NCI-H69 (cell line): ENCODE measurements at places on chromosomes 12 and 14.
A peak's percentile ranks its signal among the peaks of the same experiment; 100 is the strongest.

- no peak for DNase-seq
Measured at GRCh38 chr14:91968280-91968679, 20.8 kb upstream of the FBLN5 start.

GRCh38 chr12:14880890-14881453, 4.7 kb downstream of the MGP start:
- DNase-seq = no peak

GRCh38 chr12:96238336-96239047, 44.3 kb downstream of the ELK3 start:
- no peak for DNase-seq

GRCh38 chr12:46663318-46663717, 162.5 kb downstream of the SLC38A4 start:
- DNase-seq = peak; percentile 69

DNA sequence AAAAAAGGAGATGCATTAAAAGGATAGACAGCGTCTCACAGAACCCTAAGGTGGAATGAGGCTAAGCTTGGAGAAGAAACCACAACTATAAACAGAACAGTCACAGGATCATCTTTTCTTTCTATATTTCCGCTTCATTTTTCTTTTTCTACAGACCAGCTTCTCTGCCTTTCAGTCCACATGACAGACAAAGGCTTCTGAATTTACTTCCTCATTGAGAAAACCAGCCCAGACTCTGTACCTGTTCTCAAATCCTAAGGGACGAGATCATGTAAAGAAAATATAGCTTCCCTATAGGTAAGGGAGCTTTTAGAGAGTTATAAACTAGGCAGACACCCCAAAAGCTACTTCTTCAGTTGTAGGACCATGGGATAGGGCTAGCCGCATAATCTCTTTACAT, 17.4 kb downstream of the SGPP1 start:
- DNase-seq = no peak

DNA sequence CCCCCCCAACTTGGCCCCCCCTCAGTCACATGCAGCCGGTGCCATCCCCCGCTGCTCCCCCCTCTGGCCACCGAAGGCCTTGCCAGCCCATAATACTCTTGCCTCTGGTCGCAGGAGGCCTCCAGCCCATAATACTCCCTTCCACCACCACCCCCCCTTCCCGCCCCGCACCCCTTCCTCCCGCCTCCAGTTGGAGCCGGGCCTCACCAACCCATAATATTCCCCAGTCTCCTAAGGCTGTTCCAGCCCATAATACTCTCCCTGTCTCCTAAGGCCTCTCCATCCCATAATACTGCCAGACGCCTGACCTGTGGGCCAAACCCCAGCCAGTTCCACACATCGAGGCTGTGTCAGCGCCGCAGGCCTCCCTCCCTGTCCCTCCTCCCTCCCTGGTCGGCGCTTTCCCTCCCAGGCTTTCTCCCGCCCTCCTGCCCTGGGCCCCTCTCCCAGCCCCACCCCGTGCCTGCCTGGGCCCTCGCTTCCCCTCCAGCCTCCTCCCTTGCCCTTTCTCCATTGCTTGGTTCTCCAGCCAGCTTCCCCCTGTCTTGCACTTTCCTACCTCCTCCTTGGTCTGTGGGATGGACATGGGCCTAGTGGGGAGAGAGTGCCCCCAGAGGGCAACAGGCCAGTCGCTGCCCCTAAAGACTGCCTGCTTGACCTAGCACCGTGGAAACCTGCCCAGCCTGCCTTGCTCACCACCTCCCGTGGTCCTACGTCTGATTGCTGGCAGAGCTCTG, 6.8 kb upstream of the CHD4 start:
- peak; percentile 100 for DNase-seq

DNA sequence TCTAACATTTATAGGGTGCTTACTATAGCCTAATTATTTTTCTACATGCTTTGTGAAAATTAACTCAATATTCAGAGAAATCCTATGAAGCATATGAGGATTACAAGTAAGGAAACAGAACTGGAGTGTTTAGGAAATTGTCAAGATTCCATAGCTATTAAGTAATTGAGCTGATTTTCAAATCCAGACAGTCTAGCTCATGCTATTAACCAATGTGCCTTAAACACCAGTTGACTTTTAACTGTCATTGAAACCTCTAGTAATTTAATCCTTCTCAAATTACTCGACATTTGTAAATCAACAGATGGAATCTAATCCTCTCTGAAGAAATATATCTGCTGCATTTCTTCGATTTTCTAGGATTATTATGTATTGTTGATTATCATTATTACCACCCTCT, 488.9 kb downstream of the MDGA2 start:
- peak; percentile 42 for DNase-seq

DNA sequence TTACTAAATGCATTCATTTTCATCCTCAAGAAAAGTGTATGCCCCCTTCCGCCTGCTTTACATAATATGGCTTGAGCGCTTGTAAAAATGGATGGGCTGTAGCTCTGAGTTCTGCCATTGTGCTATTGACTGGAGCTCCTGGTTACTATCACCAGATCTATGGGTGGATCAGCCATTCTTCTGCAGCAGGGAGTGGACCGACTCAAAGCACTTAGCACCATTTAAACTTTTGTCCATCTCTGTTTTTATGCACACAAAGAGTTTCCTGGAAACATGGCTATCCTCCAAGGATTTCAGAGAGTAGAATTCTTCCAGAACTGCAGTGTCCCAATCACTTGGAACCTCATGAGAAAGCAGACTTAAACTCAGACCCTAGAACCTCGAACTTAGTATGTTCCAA, 4.5 kb upstream of the NUMB start:
- DNase-seq = no peak

- no peak for DNase-seq
Measured at GRCh38 chr14:31556191-31556590, 5.0 kb upstream of the NUBPL start.

- no peak for DNase-seq
Measured at GRCh38 chr12:46919666-46920400, 94.0 kb upstream of the SLC38A4 start.

DNA sequence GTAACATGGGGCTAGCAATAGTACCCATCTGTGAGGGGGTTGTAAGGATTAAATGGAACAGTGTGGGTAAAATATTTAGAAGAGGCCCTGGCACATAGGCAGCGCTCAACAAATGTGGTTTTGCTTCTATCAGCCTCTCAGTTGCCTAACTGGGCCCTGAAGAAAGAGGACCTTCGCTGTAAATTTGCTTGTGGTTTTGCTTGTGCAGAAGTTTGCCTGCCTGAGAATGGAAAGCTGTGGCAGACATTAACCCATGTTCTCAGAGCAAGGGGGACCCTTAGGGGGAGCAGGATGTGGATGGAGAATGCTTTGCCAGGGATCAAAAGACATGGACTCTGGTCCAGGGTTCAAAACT, 160.1 kb downstream of the BRMS1L start:
- no peak for DNase-seq

GRCh38 chr14:55170526-55170925, 20.9 kb downstream of the DLGAP5 start:
- no peak for DNase-seq

DNA sequence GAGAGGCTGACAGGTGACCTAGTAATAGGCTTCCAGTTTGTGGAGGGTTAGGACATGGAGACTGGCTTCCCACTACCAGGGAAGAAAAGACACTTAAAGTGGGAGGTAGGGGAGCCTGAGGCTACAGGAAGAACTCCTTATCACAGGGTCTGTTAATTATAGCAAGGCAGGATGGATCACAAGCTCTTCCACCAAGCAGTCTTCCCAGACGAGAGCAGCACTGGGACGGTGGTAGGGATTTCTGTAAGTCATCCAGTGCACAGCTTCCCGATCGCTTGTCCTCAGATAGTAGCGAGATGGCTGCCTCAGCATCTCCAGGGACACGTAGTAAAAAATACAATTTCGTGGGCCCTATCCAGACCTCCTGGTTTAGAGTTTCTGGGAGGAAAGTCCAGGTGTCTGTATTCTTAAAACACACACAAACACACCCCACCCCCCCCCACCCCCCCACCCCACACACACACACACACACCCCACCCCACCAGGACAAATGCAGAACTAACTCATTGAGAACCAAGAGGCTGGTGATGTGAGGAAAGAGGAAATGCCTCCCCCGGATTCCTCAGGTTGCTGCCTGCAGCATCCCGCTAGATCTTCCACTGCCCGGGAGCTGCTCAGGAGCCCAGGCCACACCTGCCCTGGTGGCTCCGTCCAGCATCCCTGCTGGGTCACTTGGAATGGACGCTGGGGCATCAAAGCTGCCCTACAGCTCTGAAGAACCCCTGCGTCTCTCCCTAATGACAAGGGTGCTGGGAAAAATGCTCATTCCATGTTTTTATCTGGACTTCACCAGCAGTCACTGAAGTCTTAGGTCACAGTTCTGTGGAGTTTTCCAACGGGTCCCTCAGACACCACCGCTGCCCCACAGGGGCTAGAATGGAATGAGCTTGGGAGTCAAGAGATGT, 307.2 kb downstream of the CACNA1C start:
- no peak for DNase-seq

GRCh38 chr14:79515158-79515557, 696.1 kb downstream of the DIO2 start:
- no peak for DNase-seq

DNA sequence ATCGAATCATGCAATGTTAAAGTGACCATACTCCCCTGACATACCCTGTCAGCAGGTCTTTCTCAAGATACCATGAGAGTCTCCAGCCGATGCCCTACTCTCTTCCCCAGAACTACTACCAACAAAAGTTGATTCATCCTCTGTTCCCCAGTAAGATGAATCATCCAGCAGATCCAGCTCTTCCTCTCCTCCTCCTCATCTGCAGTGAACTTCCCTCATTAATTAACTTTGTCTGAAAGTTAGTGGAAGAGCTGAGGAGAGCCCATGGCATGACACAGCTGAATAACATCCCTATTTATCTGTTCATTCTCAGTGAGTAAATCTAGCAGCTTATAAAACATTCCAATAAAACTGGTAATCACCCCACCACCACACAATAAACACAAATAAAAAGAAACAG, 213.4 kb downstream of the EGLN3 start:
- DNase-seq = no peak

DNA sequence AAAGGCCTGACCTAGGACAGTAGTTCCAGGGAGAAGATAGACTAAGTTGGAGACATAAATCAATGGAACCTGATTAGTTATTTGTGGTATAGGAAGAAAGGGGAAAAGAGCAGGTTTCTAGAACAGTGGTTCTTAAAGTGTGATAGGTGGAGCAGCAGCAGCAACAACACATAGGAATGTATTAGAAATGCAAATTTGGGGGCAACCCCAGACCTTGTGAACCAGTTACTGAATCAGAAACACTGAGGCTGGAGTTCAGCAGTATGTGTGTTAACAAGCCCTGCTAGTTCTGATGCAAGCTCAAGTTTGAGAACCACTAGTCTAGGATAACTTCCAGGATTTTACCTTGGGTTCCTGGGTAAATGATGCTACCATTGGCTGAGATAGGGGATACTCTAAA, 308.7 kb downstream of the EMP1 start:
- DNase-seq = no peak

DNA sequence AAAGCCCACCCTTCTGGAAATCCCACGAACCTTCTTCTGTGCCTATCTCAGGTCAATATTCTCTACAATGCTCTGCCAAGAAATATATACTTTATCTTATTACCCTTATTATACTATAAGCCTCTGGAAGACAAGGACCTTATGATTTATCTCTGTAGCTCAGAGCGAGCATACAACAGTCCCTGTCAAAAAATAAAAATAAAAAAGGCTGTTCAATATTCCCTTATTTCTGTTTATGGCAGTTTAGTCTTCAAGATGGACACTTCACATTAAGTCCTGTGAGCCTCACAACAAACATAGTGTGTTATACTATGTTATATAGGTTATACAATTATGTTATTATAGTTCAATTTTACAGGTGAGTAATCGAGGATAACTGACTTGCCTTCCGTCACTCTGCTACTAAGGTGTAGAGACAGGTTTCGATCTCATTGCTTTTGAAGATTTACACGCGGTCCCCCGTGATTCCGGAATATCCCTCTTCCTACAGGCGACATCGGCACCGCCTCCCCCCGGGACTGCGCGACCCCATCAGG, 562 bp downstream of the EAPP start:
- no peak for DNase-seq

GRCh38 chr12:74293689-74294131, 243.9 kb upstream of the ATXN7L3B start:
- DNase-seq = no peak
